ENCODE measurements at places on chromosomes 7 and 10.

DNA sequence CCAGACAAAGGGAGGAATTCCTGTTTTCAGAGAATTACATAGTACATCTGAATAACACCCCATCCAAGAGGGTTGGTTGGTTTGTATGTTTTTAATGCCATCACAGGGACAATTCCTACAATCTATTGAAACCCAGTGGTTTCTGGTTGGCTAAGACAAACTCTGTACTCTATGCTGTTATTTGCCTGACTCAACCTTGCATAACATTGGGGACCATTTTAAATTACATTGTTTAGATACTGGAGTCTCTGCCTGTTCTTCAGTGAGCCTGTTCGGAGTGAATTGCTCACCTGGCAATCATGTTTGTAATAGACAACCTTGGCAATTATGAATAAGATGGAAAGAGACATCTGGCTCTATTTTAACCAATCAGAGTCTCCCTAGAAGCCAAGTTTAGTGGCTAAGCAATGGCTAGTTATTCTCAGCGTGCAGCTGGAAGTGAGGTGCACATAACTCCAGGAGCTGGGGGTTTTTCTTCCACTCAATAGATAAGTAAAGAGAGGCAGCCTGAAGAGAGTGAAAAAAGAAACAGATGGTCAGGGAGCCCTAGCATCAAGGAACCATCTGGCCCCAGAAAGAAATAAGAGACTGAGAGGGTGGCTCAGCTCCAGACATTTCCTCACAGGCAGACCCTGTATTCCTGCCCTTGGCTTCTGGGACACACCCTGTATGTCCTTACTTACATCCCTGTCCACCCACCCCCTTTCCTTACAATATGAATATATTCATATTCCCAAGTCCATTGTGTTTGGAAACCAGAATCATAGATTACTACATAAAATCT lies 21.2 kb upstream of the SLC35G1 start:
- no peak for DNase-seq

DNA sequence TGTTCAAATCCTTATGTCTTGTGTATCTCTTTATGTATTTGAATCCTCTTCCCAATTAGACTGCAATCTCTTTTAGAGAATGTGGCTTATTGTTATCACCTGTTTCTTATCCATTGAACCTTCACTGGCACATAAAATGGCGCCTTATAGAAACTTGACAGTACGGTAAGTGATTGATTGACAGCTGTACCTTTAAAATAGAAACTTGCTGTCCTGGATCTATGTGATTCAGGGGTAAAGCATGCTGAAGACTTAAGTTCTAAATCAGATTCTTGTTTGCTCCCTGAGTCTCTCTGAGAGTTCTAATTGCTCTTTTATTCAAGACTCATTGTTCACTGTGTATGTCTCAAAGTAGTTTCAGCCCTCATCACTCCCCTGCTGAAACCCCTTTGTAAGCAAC lies 91.3 kb downstream of the CACNB2 start:
- no peak for DNase-seq

DNA sequence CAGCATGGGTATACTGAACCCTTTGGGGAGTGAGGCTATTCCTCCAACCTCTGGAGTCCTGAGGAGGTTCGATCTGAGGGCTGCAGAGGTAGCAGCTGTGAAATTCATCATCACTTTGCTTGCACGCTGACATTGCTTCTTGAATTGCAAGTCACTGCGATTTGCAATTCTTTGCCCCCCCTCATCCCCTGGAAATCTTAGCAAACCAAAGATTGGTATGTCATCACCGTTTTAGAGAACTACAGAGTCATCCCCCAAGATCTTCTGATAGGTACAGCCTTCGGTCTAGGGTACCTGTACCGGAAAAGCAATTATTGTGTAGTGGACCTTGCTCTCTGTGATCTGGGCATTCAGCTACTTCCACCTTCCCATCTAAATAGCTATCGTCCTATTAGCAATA lies 192.6 kb downstream of the KLF6 start:
- no peak for DNase-seq

GRCh38 chr7:129115676-129116075 lies 28.8 kb upstream of the TSPAN33 start:
- DNase-seq = no peak

- DNase-seq = no peak
Observed at GRCh38 chr7:117582219-117582704, 102.4 kb downstream of the CFTR start.

- no peak for DNase-seq
Observed at GRCh38 chr10:29033311-29033940, 255.4 kb upstream of the LYZL1 start.

GRCh38 chr10:131063311-131063710 lies 248.2 kb downstream of the TCERG1L start:
- DNase-seq = no peak

- no peak for DNase-seq
Observed at GRCh38 chr10:70562036-70562755, 40.3 kb downstream of the PRF1 start.

- DNase-seq = no peak
Observed at GRCh38 chr7:1619152-1620079, 49.6 kb upstream of the PSMG3 start.

DNA sequence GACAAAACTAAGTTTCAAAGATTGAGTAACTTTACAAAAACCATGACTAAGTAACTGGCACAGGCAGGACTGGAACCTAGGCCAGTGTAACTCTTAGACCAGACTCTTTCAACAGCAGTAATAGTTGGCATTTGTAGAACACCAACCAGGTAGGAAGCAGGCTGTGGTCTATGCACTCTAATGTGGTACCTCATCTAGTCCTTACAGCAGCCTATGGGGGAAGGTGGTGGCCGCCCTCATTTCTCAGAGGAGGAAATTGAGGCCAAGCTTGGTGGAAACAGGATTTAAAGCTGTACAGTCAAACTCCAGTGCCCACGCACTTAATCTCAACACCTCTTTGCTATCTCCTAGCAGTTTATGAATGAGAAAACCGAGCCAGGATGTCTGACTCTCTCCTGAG lies 165.4 kb upstream of the LRGUK start:
- no peak for DNase-seq

DNA sequence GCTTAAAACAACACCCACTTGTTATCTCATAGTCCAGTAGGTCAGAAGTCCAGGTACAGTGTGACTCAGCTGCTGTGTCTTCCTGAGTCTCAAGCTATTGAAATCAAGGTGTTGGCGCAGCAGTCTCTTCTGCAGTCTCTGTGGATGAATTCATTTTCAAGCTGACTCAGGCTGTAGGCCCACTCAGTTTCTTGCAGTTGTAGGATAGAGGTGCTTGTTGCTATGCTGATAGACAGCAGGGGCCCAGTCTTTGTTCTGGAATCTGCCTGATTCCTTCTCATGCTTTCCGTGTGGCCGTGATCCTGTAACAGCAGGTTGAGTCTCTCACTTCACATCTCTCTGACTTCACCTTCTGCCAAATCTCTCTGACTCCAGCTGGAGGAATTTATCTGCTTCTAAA lies 400.4 kb upstream of the POM121L12 start:
- no peak for DNase-seq

DNA sequence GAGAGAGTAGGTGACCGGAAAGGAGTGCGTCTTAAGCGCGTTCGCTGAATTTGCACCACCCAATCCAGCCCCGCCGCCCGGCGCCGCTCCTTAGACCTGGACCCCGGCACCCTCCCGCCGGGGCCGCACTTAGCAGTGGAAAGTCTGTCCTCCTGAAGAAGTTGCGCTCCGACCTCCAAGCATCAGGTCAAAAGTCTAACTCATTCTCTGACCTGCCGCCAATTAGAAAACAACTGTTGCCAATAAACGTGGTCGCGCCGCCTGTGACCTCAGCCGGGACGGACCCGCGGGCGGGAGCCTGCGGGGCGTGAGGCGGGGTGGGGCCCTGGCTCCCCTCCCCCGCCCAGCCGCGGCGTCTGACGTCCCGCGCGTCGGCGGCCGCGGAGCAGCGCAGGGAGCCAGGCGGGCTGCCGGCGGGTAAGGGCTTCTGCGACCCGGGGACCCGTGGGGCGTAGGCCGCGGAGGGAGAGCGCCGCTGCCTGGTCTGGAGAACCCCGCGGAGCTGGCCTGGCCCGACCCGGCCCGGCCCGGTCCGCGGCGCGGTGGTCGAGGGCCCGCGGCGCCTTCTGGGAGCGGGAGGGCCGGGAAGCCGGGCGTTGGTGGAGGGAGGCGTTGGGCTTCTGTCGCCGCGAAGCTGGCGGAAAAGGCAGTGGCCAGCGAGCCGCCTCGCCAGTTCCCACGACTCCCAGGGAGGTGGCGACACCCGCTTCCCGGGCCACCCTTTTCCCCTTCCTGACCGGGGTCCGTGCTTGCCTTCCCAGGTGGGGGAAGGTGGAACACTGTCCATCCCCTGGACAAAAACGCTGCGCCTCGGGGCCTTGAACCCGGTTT lies at the start of gene BCAP29:
BCAP29 (plus strand) TSS at position 362 of the 831 bp plus-strand sequence. CDS start 527 bp downstream, outside the sequence.
- DNase-seq = peak; percentile 78

GRCh38 chr7:22173685-22174573 lies 183.0 kb downstream of the RAPGEF5 start:
- no peak for DNase-seq

All from type B pancreatic cell (in vitro differentiated cells).